ENCODE measurements at places on chromosomes 1 and 21.

DNA sequence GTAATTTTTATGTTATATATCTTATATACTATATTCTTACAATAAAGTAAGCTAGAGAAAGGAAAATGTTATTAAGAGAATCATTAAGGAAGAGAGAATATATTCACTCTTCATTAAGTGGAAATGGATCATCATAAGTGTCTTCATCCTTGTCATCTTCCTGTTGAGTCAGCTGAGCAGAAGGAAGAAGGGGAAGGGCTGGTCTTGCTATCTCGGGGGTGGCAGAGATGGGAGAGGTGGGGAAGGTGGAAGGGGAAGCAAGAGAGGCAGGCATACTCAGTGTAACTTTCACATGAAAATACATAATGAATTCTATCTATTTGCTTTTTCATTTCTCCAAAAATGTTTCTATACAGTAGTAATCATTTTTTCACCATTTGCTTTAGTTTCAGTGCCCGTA is 5.1 kb downstream of the DNASE2B start:
- no peak for DNase-seq

GRCh38 chr1:209769171-209769904 is 13.5 kb downstream of the TRAF3IP3 start:
- DNase-seq, result no peak

- peak; percentile 62 for DNase-seq
Measured at GRCh38 chr1:11838349-11839272, 9.0 kb downstream of the NPPA start.

- no peak for DNase-seq
Measured at GRCh38 chr1:66443793-66444192, 90.2 kb upstream of the SGIP1 start.

DNA sequence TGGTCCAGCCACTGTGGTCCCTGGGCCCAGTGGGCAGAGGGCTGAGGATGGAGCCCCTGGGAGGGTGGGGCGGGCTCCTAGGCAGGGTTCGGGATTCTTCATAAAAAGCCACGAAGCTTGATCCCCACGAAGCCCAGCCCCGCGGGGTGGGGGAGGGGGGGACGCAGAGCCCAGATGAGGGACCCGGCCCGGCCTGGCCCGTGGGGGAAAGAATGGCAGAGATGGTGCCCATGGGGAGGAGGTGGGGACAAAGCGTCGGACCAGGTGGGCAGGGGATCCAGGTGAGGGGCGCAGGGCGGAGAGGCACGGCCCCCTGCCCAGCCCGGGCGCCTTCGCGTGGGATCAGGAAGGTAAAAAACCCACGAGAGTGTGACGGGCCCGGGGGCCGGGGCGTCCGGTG is 6.0 kb upstream of the SMIM12 start:
- no peak for DNase-seq

DNA sequence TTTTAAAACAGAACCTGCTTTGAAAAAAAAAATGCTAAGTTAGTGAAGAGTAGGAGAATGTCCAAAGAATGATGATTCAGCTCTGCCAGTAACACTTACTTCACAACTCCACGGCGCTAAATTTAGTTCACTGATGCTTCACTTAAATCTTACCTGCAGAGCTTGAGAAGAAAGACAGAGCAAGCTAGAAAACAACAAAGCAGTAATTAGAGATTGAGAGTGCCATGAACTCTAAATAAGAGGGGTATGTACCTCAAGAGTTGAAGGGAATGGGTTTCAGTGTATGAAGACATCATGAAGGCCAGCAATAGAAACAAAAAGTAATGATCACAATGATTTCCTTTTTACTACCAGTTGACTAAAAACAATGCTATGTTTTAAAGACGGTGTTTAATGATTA is 32.8 kb downstream of the EPRS1 start:
- DNase-seq, result no peak

DNA sequence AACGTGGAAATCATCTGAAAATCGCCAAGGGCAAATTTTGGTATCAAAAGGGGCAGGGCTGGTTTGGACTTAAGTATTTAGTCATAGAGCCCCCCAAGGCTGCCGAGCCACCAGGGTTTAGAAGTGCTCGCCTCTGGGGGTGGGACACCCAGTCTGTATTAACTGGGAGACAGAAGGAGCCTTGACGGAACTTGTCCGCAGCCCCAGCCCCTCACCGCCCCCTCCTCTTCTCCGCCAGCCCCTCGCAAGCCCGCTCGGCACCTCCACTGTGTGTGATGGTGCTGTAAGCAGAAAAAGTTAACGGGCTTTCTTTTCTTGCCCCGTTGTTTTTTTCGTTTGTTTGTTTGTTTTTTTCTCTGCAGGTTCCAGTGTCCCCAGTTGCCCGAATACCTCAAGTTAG is 37.5 kb upstream of the KDM4A start:
- DNase-seq, result no peak

- no peak for DNase-seq
Measured at GRCh38 chr1:3505161-3505560, 50.7 kb downstream of the ARHGEF16 start.

GRCh38 chr1:61341426-61341825 is 259.1 kb downstream of the NFIA start:
- no peak for DNase-seq

DNA sequence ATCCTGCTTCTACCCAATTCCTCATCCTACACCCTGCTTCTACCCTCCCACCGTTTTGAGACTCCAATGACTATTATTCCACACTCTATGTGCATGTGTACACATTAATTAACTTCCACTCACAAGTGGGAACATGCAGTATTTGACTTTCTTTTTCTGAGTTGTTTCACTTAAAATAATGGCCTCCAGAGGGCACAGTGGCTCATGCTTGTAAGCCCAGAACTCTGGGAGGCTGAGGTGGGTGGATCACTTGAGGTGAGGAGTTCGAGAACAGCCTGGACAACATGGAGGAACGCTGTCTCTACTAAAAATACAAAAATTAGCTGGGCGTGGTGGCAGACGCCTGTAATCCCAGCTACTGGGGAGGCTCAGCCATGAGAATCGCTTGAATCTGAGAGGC is 464.8 kb downstream of the PTBP2 start:
- no peak for DNase-seq

DNA sequence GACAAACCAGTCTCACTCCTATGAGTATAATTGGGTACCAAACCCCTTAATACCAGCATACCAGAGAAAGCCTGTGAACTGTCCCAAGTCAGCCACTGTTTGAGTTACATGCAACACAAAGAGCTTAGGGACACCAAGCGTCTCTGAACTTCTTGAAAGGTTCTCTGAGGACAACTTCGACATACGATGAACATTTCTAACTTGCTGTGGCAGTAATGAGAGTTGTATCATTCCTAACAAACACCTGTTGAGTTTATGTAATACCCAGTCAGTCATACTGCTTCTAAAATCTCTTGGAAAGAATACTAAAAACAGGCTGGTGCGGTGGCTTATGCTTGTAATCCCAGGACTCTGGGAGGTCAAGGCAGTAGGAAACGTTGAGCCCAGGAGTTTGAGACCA is 18.4 kb downstream of the CCT8 start:
- no peak for DNase-seq

DNA sequence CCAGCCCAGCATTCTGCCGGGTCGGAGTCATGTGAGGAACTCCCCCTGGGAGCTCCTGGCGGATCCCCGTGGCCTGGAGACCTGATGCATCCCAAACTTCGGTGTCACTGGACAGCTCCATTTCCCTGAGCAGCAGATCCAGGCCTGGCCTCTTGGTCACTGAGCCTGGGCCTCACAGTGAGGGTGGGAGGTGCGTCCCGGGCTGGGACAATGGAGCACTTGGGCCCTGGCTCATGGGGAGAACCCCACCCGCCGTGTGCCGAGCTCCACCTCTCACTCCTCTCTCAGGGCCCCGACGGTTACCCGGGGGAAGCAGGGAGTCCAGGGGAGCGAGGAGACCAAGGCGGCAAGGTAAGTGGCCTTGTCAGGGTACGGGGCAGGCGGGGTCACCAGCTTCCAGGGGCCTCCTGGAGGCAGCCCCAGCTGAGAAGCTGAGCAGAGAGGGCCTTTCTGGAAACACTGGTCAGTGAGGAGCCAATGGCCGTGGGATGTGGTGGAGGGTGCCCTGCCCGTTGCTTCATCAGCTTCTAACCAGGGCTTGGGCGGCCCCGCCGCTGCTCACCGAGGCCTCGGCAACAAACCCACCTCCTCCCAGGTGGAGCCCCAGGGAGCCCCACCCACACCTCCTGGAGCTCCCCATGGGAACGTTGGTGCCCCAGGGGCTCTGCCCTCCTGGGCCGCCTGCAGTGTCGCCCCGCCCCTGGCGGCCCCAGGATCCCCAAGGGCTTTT is 19.8 kb downstream of the COL6A2 start:
- no peak for DNase-seq

GRCh38 chr1:62508187-62508758 is 71.4 kb downstream of the USP1 start:
- DNase-seq, result no peak

GRCh38 chr1:2156866-2157265 is 37.7 kb downstream of the FAAP20 start:
- DNase-seq, result no peak

DNA sequence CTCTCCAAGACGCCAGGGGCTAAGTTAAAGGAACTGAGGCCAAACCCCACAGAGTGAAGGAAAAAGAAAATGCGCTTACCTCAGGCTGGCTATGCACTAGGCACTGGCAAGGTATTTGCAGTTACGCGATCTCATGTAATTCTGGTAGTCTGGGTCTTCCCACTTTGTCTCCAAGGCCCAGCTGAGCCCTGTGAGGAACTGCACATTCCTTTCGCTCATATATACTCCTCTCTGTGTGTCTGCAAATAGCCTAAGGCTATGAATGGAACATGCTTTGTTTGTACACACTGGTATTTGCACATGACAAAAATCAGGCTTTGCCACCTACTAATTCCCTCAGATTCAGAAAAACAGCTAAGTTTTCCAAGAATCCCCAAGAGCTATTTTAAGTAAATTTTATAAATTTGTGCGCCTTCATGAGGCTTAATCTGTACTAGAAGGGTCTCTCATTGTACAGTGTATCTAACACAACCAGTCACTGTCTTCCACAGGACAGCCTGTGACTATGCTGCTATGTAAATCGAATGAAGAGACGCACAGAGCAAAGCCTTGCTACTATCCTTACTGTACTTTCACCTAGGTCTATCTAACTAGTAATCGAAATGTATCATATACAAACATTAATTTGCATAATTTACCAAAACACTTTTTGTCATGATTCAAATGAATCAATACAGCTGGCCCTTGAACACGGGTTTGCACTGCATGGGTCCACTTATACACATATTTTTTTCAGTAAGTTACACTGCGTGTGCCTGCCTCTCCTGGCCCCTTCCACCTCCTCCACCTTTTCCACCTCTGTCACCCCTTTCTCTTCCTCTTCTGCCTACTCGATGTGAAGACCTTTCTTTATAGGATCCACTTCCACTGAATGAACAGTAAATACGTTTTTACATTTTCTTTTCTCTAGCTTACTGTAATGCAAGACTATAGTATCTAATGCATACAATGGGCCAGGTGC is 87.0 kb downstream of the SIPA1L2 start:
- no peak for DNase-seq

- DNase-seq, result no peak
Measured at GRCh38 chr1:232841823-232842565, 36.8 kb downstream of the MAP10 start.

DNA sequence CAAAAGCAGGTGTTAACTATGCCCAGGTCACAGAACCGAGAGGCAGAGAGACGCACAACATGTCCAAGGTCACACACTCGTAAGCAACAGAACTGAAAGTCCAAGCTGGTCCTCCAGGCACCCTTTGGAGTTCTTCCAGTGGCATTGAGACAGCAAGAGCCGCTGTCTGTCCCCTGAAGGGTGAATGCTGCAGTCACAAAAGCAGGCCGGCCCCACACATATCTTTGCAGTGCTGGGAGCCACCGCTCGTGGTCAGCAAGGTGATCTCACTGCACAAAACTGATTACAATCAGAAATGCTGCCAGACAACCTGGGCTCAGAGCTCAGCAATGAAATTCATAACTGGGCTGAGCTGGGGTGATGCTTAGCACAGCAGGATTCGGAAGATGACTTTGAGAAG is 47.4 kb upstream of the RAB4A start:
- no peak for DNase-seq

DNA sequence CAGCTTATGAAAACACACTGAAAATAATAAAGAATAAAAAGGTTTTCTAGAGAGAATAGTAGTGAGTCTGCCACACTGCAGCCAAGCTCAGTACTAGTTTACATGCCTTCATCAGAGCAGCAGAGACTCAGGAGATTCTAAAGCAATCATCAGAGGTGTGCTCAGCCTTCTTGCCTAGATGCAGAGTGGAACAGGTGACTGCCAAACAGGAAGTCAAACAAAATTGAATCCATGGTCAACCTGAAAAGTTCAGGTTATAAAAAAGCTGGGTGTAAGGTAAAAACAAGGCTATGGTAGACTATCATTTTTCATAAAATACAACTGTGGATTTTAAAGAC is 165.3 kb upstream of the C1orf105 start:
- no peak for DNase-seq

DNA sequence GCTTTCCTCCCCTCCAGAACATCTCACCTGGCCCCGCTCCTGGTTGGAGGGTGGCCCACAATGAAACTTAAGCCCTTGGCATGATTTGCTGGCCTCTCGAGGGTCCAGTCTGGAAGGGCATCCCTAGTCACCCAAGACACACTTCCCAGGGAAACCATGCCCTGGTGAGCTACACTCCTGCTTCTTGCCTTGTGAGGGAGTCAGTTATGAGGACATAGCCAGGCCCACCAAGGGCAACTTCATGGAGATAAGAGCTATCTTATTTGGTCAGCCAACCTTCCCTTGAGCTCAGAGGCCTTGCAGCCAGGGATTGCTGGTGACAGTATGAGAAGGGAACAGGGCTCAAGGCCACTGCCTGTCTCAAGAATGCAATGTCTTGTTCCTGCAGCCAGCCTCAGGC is 9.7 kb downstream of the TNR start:
- DNase-seq, result no peak

DNA sequence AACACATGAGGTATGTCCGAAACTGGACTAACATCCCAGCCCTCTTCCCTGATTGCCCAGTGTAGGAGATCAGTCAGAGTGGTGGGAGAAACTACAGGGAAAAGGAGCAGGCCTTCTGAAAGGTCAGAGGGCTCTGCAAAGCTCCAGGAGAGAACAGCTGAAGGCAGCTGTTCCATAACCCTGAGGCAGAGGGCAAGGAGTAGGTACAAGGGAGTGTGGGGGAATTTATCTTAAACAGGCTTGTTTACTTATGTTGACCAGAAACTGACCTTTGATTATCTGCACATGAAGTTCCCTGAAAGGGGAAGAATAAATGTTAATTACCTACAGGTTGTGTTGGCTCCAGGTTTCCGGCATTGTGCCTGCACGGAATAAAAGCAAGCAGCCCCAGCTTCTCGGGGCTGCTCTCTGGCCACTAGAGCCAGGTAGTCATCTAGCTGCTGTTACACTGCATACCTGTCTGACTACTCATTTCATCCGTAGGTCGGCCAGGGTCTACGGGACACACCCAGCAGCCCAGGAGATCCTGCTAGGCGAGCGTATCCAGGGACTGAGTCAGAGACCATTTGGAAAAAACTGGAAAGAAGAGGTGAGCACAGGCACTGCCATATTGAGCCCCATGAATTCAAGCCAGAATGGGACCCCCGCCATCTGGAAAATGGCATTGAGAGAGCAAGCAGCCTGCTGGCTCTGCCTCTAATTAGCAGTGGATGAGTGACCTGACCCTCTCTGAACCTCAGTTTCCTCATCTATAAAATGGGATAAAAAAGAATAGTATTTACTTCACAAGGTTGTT is 14.9 kb upstream of the PAQR7 start:
- DNase-seq, result no peak
